Activated CD4-positive, alpha-beta T cell treated with anti-CD3 and anti-CD28 coated beads, Interleukin-2, amount 50 U/mL, for 24 hours (primary cell): ENCODE measurements at places on chromosomes 5 and 9.

GRCh38 chr5:135103575-135103853 is 69.5 kb upstream of the PITX1 start:
- no peak for DNase-seq

GRCh38 chr5:132669966-132670882 is 3.6 kb upstream of the IL4 start:
- no peak for DNase-seq

DNA sequence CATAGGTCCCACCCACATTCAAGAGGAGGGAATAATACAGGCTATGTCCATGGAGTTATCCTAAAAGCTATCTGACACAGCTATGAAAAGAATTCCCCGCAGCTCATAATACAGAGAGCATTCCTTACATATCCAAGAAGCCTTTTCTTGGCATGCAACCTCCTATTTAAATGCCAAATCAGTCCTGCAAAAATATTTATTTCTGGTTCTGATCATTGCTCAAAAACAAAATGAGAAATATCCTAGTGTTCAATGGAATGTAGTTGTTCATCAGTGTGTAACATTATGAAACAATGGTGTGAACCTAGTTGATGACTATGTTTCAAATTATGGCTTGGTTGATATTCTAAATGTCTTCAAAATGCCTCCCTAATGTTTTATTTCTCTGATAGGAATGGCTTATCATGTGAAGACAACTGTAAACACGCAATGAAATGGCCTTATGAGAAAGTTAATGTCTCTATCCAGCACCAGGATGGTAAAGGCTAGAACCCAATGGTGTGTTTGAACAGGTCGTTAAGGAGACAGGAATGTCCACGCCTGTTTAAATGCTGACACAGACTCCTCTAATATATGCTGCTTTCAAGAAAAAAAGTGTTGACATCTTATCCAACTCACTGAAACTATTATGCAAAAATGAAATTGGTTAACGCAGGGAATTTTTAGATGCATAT is 126.7 kb upstream of the CDH6 start:
- DNase-seq: no peak

- DNase-seq: no peak
These were observed 8.8 kb upstream of the GM2A start for GRCh38 chr5:151244206-151244605.

DNA sequence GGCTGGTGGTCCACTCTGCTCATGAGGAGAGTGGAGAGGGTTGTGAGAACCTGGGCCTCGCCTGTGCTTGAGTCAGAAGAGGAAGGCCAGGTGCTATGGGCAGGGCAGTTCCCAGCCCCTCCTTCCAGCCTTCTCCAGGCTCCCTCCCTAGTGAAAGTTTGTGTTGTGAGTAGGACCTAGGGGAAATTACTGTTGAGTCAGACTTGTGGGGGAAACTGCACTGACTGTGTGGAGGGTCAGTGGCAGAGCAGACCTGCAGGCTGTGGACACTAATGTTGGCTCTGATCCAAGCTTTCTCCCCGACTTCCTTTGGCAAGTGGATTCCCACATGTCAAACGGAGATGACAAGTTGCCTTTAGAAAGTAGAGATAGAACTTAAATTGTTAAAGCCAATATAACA is 102.6 kb downstream of the ARHGAP26 start:
- DNase-seq: no peak

- no peak for DNase-seq
These were observed 80.5 kb upstream of the LMX1B start for GRCh38 chr9:126532951-126533925.

DNA sequence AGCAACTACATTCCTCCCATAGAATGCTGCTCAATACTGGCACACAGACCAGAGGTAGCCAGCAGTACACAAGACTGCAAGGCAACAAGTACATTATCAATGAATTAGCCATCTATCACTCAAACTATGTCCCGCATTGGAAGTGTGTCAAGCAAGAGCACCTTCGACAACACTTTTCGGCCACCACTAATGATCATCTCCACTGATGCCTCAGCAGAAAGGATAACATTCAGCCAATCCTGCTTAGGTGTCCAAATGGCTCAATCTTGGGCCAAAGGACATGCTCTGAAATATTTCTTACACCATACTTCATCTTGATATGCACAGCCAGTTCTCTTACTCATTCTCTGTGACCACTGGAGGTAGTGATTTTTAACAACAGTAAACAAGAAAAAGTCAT is 25.0 kb downstream of the SKP1 start:
- no peak for DNase-seq

DNA sequence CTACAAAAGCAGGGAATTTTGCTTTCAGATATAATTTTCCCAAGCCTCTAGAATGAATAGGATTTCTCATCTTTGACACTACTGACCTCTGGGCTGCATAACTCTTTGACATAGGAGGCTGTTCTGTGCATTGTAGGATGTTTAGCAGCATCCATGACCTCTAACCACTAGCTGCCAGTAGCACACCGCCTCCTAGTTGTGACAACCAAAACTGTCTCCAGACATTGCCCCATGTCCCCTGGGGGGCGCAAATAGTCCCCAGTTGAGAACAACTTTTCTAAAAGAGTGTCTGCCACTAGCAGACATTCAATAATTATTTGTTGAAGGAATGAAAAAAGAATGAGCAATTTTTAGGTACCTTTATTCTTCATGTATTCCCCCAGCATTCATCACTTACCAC is 51.8 kb downstream of the POU4F3 start:
- no peak for DNase-seq

DNA sequence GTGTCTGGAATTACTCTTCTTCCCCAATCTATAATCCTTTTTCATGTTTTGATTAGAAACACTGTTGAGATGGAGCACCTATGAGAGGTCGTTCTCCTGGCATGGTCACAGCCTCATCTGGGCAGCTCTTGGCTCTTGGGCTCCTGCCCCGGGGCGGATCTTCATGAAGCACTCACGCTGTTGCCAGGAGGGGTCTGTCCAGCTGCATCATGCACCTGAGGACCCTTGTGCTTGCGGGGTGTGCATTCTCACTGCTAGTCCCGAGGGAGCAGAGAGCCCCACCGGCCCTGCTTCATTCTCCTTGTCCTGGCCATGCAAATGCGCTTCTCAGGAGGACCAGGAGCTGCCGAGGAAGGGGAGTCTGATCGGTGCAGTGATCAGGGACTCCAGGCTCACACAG is 117.6 kb upstream of the S1PR3 start:
- no peak for DNase-seq

GRCh38 chr5:107428303-107428813 is 242.4 kb downstream of the EFNA5 start:
- DNase-seq: no peak

DNA sequence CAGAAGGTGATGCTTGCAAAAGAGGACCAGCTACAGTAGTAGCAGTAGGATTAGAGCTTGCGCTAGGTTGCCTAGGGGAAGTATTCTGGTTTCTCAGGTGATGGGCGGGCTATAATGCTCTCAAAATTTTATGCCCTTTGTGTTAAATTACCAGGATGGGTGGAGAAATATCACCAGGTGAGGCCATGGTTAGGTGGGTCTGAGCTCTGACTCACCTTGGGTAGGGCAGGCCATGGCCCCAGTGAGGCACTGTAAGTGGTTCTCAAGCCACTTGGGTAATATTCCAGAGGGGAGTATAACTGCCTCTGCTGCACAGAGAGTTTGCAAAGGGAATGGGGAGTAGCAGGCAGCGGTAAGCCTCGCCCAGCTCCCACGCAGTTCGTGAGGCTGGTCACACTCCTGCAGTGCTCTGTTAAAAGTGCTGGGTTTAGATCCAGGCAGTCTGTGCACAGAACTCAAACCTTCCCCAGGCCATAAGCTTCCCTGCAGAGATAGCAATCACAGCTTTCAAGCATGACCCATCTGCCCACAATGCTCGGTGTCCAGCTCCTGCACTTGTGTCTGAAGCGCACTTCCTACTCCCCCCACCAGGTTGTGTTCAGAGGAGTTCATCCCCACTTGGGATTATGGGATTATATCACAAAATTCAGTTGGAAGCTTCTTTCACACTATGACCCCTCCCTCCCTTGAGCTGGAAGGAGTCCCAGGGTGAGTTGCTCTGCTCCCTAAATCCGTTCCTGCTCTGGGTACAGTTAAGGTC is 575.0 kb downstream of the CHSY3 start:
- DNase-seq: no peak

GRCh38 chr5:66382152-66382551 is 214.0 kb upstream of the MAST4 start:
- DNase-seq: no peak

GRCh38 chr5:157362012-157362411 is 96.1 kb downstream of the CYFIP2 start:
- no peak for DNase-seq

- DNase-seq: no peak
These were observed 159.9 kb downstream of the LURAP1L start for GRCh38 chr9:12934545-12935272.

GRCh38 chr5:143653256-143653655 is 158.7 kb upstream of the HMHB1 start:
- DNase-seq: no peak

GRCh38 chr5:126978258-126978657 is 52.1 kb downstream of the MARCHF3 start:
- DNase-seq: no peak

GRCh38 chr5:124847907-124848306 is 101.5 kb upstream of the ZNF608 start:
- no peak for DNase-seq

DNA sequence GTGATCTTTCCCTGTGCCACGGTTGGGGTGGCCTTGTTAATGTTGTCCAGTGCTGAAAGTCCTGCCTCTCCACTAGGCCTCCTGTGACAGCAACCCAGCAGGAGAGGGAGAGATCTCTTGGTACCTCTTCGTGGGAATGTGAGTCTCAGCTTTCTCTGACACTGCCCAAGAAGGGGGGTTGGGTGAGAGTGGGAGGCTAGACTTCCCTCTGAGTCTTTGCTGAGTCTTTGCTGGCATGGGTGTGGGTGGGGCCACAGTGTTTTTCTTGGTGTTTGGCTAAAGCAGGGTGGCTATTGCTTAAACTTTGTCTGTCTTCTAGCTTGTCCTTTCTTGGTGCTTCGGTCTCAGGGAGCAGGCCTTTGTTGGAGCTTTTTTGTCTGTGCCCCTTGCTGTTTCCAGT is 145.6 kb downstream of the GNA14 start:
- no peak for DNase-seq

DNA sequence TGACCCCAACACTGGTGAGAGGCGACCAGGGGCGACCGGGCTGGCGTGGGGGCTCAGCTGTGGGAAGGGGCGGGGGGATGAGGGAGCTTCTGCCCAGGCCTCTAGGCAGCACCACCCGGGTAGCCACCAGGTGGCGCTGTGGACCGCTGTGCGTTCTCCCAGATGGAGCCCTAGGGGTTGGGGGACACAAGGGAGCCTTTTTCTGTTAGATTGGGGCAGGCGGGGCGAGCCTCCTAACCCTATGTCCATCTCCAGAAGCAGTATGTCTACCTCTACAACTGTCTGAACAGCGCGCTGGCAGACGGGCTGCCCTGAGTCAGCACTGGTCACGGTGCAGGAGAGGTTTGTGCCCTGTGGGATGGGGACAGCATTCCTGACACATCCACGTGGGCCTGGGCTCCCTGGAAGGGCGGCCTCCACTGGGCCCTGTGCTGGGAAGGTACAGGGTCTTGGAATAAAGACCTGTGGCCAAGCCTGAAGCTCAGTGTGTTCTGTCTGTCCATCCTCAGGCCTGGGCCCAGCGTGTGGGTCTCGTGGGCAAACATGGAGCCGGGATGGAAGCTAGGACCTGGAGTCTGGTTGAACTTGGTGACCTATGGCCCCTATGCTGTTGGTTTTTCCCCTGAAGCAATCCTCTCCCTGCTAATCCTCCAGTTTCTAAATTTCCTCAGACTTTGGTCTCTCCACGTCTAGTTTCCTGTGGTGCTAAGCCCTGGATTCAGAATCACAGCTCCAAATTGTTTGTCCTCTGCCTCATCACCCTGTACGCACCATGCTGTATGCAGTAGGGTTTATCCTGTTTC is 23.1 kb upstream of the SPTLC1 start:
- DNase-seq: peak; percentile 53

DNA sequence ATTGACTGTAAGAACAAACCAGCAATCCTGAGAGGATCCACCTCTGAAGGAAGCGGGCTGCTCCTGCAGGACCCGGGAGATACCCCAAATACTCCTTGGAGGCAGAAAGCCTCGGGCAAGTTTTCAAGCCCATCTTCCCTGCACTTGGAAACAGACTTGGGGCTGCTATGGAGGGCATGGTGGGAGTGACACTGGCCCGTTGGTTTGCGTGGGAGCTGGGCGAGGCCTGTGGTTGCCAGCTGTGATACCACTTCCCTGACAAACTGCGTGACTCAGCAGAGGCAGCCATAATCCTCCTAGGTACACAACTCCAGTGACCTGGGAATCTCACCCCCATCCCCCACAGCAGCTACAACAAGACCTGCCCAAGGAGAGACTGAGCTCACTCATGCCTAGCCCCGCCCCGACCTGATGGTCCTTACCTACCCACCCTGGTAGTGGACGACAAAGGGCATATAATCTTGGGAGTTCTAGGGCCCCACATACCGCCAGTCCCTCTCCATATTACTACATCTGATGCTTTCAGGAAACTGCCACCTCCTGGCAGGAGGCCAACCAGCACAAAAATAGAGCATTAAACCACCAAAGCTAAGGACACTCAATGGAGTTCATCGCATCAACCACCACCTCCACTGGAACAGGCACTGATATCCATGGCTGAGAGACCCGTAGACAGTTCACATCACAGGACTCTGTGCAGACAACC is 38.1 kb upstream of the VLDLR start:
- DNase-seq: no peak

DNA sequence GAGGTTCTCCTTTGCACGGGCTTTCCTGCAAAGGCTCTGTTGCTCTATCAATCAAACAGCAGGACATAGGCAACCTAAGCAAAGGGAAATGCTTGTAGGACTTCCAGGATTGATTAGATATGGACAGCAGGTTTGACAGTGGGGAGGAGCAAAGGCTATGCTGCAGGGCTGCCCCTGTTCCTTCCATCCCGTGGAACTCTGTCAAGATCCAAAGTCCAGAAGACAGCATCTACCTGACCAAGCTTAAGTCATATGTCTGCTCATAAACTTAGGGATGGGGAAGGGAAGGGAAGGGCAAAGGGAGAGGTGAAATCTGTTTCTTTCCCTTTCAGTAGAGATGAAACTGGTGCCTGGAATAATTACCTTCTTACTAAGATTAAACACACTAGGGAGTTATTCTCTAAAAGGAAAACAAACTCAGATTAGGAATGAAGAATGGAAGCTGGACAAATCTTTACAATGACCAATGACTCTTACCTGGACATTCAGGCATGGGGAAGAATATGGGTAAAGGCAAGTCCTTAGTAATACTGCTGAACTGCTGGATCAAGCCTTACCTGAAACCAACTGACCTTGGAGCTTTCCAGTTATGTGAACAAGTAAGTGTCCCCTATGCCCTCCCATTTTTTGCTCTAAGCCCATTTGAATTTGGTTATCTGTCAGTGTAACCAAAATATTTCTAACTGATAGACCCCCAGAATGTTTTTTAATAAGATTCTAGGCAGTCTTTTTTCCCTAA is 8.4 kb upstream of the ACOT12 start:
- no peak for DNase-seq
